ENCODE measurements at places on chromosomes 7 and 10.
A peak's percentile ranks its signal among the peaks of the same experiment; 100 is the strongest.

DNA sequence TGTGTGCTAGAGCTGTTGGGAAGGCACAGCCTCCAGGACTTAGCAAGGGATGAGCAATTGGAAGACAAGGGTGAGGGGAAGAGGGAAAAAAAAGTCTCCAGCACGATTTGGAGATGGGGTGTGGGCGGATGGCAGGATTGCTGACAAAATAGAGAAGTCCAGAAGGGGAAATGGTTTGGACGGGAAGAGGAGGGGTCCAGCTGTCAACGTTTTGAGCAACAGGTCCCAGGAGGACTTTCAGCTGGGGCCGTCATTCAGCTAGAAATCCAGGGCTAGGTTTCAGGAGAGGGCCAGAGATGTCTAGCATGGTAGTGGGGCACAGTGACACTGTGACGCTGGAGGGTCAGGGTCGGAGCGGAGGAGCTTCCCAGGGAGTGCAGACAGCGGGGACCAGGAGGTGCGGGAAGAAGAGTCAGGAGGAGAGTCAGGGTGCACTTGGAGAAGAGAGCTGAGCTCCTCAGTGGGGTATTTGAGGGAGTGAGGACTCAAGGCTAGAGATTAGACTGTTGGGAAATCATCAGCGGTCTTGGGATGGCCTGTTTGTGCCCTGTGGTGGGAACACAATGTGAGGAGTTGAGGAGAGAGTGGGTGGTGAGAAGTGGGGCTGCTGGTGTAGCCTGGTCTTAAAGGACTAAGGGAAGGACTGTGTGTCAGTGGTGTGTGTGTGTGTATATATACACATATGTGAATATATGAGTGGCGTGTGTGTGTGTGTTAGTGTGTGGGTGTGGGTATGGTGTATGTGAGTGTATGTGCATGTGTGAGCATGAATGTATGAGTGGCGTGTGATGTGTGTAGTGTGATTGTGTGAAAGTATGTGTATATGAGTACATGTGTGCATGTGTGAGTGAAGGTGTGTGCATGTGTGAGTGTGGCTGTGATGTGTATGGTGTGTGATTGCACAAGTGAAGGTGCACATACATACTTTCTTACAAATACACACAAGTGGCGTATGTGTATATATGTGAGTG lies 3.8 kb downstream of the ZYX start:
- H3K27me3 ChIP-seq: no peaks in the 10 kb centered on the region
- H3K27ac ChIP-seq: peak overlapping the region; percentile 56
- H3K4me1 ChIP-seq: peaks cover 55% of the 10 kb centered on the region
- peak overlapping the region; percentile 58 for H3K4me3 ChIP-seq
- peaks cover 23% of the 10 kb centered on the region for H3K36me3 ChIP-seq
- DNase-seq: no peak

GRCh38 chr10:104324221-104324686 lies 14.0 kb downstream of the ITPRIP start:
- no peaks in the 10 kb centered on the region for H3K36me3 ChIP-seq
- DNase-seq: no peak
- peaks cover 99% of the 10 kb centered on the region for H3K4me1 ChIP-seq
- no peaks in the 10 kb centered on the region for H3K27me3 ChIP-seq
- H3K27ac ChIP-seq: peak overlapping the region; percentile 73
- H3K4me3 ChIP-seq: peak overlapping the region; percentile 32

- no peaks in the 10 kb centered on the region for H3K36me3 ChIP-seq
- no peak overlapping the region for H3K4me3 ChIP-seq
- no peak overlapping the region for H3K27ac ChIP-seq
- H3K4me1 ChIP-seq: no peaks in the 10 kb centered on the region
- DNase-seq: no peak
Observed at GRCh38 chr7:95209276-95209675, 115.1 kb downstream of the PON1 start.

- H3K27ac ChIP-seq: no peak overlapping the region
- H3K4me3 ChIP-seq: no peak overlapping the region
- H3K27me3 ChIP-seq: no peaks in the 10 kb centered on the region
- no peaks in the 10 kb centered on the region for H3K4me1 ChIP-seq
- DNase-seq: no peak
- H3K36me3 ChIP-seq: no peaks in the 10 kb centered on the region
Observed at GRCh38 chr7:9557853-9558252, 1124.4 kb downstream of the NXPH1 start.

DNA sequence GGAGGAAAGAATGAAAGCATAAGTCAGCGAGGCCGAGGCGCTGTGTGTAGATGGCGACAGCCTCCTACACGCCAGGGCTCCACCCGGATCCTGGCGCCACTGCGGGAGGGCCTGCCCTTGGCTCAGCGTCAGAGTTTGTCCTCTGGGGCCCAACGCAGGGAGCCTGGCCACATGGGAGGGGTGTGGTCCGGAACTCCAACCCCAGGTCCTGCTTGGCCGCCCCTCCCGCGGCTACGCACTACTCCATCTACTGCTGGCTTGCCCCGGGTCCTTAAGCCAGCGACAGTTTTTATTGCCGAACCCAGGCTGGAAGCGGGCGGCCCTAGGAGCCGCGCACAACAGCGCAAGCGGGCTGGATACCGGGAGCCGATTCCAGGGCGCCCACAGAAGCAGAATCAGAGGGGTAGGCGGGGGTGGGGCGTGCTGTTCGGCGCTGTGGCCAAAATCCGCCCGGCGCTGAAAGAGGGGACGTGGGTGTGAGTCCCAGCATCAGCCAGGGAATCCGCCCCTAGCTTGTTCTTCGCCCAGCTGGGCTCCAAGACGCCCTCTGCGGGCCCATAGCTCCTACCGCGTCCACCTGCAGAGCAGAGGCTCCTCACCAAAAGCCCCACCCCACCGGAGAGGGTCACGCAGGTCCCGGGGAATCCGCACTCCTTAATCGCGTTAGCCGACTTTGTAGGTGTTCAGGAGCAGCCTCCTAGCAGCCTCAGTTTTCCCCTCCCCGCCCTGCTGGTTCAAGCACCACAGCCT lies 4.5 kb downstream of the KAZALD1 start:
- peaks cover 25% of the 10 kb centered on the region for H3K27me3 ChIP-seq
- H3K36me3 ChIP-seq: no peaks in the 10 kb centered on the region
- H3K4me1 ChIP-seq: peaks cover 41% of the 10 kb centered on the region
- H3K27ac ChIP-seq: no peak overlapping the region
- no peak overlapping the region for H3K4me3 ChIP-seq
- DNase-seq: peak; percentile 35

- H3K4me1 ChIP-seq: no peaks in the 10 kb centered on the region
- no peaks in the 10 kb centered on the region for H3K36me3 ChIP-seq
- H3K4me3 ChIP-seq: no peak overlapping the region
- DNase-seq: no peak
Observed at GRCh38 chr10:127168261-127168660, 28.1 kb downstream of the INSYN2A start.

GRCh38 chr10:88004451-88004850 lies 141.0 kb downstream of the PTEN start:
- H3K36me3 ChIP-seq: no peaks in the 10 kb centered on the region
- H3K4me1 ChIP-seq: no peaks in the 10 kb centered on the region
- H3K4me3 ChIP-seq: no peak overlapping the region
- no peaks in the 10 kb centered on the region for H3K27me3 ChIP-seq
- DNase-seq: no peak

DNA sequence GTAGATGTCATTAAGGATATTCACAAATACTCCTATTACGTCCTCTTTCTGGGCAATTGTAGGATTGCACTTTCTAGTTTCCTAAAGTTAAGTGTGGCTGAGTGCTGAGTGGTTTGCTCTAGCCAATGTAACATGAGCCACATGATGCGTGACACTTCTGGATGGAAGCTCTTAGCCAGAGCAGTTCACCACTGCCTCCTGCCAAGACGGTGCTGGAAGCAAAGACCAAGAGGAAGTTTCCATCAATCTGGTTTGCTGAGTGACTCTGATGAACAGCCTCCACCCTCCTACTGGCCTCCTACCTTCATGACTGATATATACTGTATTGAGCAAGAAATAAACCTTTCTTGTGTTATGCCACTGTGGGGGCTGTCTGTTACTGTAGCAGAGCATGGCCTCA lies 318.1 kb downstream of the KCNMA1 start:
- DNase-seq: no peak
- no peaks in the 10 kb centered on the region for H3K4me1 ChIP-seq
- no peak overlapping the region for H3K27ac ChIP-seq
- H3K36me3 ChIP-seq: no peaks in the 10 kb centered on the region
- no peak overlapping the region for H3K4me3 ChIP-seq

DNA sequence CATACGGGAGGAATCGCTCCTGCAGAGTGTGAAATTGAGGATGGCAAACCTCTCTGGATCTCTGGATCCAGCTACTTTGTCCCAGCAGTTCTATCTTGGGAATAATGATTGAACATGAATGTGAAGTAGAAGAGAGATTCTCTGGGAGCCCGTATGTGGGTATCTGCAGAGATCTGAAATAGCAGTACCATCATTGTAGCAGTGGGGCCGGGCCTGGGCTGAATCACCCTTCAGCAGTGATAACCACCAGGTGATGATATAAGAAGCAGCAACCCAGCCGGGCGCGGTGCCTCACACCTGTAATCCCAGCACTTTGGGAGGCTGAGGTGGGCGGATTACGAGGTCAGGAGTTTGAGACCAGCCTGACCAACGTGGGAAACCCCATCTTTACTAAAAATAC lies 51.9 kb downstream of the SKIDA1 start:
- H3K4me1 ChIP-seq: no peaks in the 10 kb centered on the region
- H3K27me3 ChIP-seq: no peaks in the 10 kb centered on the region
- no peak overlapping the region for H3K4me3 ChIP-seq

GRCh38 chr10:111360260-111360925 lies 283.6 kb downstream of the ADRA2A start:
- H3K36me3 ChIP-seq: no peaks in the 10 kb centered on the region
- peaks cover 2% of the 10 kb centered on the region for H3K27me3 ChIP-seq
- no peak overlapping the region for H3K27ac ChIP-seq
- no peaks in the 10 kb centered on the region for H3K4me1 ChIP-seq
- no peak for DNase-seq

DNA sequence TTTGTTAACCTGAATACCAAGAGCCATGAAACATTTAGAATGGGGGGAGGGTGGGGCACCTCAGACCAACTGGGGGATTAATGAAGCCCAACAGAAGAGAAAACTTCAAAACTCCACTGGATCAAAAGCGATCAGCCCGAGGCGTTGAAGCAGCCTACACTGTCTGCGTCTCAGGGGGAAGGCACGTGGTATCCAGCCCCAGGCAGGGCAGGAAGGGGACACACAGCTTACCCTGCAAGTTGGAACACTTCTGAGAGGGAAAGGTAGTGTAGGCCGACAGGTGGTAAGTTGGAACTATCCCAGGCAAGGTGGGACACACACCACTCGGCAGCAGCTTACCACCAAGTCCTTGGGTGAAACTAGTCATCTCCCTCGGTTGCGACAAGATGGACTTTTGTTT lies 102.9 kb downstream of the TAX1BP1 start:
- no peak for DNase-seq
- H3K27ac ChIP-seq: no peak overlapping the region
- peaks cover 11% of the 10 kb centered on the region for H3K36me3 ChIP-seq
- H3K4me1 ChIP-seq: peaks cover 16% of the 10 kb centered on the region
- no peaks in the 10 kb centered on the region for H3K27me3 ChIP-seq

DNA sequence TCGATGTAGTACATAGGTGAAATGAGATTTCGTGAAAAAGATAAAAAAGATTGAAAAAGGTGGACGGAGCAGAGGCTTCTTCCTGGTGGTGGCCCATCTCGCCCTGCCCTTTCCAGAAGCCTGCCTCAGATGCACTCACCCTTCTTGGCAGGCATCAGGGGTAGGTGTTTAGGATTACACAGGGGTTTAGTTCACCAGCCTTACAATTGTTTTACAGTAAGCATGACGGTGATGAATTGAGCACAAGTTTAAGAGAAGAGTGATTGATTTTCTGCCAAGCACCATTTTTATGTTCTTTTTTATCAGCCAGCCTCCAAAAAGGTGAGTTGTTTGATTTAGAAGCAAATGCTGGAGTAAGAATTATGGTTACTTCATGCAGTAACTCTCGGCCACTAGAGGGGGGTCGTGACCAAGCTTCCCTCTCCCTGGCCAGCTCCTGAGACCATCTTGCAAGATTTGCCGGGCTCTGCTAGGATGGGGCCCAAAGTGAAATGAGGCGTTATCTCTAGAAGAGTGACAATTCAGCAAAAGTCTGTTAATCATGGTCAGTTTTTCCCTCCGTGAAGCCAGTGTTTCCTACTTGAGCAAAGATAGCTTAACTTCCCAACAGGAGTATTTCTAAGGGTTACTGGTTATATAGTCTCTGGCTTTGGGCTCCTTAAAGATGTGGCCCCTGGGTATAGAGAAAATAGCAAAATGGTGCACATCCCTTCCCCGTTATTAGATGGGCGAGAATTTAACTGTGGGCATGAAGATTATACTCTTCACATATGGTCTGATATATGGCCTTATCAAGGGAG lies 228.8 kb downstream of the BMPER start:
- H3K4me1 ChIP-seq: no peaks in the 10 kb centered on the region
- H3K27ac ChIP-seq: no peak overlapping the region
- no peaks in the 10 kb centered on the region for H3K36me3 ChIP-seq
- DNase-seq: peak; percentile 5
- no peaks in the 10 kb centered on the region for H3K27me3 ChIP-seq

- no peak for DNase-seq
- H3K27ac ChIP-seq: no peak overlapping the region
- H3K36me3 ChIP-seq: no peaks in the 10 kb centered on the region
- no peaks in the 10 kb centered on the region for H3K4me1 ChIP-seq
Observed at GRCh38 chr7:158432369-158433341, 155.0 kb downstream of the PTPRN2 start.

DNA sequence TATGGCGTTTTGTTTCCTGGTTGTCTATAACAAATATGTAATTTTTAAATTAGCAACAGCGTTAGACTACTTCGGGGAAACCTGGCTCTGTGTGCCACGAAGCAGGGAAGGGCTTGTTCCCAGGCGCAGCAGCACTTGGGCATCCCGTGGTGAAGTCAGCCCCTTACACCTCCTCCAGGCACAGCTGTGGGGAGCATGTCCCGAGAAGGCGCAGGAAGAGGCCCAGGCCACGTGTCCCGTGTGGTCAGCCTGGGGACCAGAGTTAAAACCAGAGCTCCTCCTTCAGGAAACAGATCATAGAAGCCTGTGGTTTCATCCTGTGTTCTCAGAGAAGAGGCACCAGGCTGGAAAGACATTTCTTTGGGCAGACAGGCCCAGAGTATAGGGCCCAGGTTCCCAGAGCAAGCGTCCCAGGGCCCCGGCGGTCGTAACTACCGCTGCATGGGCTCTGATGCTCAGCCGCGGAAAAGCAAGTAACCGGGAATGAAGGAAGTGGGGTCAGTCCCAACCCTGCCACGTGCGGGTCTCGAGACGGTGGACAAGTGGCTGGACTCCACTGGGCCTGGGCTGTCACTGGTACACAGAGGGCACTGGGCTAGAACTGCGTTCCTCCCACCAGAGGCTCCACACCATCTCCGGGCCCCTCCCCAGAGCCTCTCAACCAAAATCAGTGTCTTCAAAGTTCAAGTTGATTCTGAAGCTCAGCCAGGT lies 7.1 kb downstream of the NUDT1 start:
- no peak for DNase-seq
- H3K36me3 ChIP-seq: no peaks in the 10 kb centered on the region
- no peak overlapping the region for H3K27ac ChIP-seq
- peaks cover 5% of the 10 kb centered on the region for H3K4me1 ChIP-seq
- H3K4me3 ChIP-seq: no peak overlapping the region

GRCh38 chr7:80133361-80134114 lies 1.1 kb upstream of the GNAI1 start:
- no peak overlapping the region for H3K27ac ChIP-seq
- no peak overlapping the region for H3K4me3 ChIP-seq
- peaks cover 4% of the 10 kb centered on the region for H3K27me3 ChIP-seq
- DNase-seq: no peak
